ENCODE measurements at places on chromosomes 3 and 15.

DNA sequence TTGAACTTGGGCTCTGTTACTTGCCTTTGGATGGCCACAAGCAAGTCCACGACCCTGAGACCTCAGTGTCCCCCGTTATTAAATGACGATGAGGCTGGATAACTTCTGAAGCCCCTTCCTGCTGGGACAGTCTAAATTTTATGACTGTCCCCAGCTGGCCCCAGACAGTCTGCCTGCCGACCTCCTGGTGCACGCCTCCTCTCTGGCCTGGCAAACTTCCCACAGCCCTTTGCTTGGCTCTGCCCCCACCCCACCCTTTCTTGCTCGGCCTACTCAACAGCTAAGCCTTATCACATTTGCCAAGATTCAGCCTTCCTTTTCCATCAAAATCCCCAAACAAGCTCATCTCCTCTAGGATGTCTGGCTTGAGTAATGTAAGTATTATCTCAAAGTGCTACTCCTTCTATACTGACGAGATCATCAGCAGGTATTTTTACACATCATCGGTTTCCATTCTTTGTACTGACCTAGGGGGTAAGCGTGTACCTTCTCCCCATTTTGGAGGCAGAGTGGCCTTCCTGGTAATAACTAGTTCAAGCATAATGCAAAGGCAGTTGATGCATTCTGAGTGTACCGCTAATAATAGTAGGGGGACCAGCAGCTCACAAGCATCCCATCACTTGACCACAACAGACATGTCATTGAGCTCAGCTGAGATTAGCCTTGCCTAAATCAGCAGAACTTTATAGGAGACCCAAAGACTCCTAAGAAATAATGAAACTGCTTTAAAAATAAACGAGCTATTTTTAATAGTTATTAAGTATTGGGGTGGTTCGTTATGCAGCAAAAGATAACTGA, 120.8 kb upstream of the HACD2 start:
- DNase-seq, result no peak

DNA sequence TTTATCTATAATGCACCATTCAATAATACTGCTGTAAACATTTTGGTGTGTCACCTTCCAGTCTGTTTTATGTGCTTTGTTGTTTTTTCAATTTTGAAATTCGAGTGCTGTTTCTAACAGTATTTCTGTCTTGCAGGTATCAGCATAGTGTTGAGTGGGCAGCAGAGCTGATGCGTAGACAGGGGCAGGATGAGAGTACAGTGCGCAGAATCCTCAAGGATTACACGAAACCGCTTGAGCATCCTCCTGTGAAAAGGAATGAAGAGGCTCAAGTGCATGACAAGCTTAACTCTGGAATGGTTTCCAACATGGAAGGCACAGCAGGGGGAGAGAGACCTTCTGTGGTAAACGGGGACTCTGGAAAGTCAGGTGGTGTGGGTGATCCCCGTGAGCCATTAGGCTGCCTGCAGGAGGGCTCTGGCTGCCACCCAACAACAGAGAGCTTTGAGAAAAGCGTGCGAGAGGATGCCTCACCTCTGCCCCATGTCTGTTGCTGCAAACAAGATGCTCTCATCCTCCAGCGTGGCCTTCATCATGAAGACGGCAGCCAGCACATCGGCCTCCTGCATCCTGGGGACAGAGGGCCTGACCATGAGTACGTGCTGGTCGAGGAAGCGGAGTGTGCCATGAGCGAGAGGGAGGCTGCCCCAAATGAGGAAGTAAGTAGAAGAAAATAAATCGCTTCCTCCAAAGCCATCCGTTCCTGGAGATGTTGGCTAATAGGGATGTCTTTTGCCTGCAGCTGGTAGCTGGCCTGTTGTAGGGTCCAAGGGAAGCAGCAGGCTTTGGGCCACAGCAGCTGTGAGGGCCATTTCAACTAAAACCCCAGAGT, 19.1 kb downstream of the TSEN2 start:
- no peak for DNase-seq

GRCh38 chr15:85298941-85299340, 81.5 kb upstream of the AKAP13 start:
- no peak for DNase-seq

DNA sequence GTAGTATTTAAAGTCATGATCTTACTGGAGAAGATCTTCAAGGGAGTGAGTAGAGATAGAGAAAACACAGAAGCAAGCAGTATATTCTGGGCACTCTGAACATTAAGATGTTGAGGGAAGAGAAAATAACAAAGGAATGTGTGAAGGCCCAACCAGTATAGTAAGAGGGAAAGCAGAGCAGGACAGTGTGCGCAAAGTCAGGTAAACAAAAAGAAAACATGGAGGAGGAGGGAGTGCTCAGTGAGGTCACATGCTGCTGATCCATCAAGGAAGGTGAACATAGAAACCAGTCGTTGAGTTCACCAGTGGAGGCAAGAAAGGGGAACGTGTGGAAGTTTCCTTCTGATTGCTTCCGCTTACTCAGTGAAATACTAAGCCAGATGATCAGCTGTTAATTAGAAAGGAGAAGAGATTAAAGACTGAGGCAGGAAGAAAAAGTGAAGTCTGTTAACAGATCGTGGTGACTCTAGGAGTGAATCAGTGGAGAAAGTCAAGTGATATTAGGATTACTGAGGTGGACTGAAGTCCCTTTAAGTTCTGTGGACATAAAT, 47.2 kb downstream of the OPA1 start:
- DNase-seq, result no peak

DNA sequence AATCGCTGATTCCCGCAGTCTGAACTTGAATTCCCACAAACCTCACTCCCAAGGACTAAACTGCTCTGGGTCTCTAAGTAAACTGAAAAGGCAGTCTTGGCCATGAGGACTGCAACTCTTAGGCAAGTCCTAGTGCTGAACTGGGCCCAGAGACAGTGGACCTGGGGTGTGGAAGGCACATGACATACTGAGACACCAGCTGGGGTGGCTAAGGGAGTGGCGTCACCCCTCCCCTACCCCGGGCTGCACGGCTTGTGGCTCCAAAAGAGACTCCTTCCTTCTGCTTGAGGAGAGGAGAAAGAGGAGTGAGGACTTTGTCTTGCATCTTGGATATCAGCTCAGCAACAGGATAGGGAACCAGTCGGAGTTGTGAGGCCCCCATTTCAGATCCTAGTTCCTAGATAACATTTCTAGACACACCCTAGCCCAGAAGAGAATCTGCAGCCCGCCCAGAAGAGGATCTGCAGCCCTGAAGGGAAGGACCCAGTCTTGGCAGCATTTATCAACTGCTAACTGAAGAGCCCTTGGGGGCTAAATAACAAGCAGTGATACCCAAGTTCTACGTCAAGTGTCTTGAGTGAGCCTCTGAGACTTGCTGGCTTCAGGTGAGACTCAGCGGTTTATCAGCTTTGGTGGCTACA, 110.7 kb upstream of the C3orf80 start:
- DNase-seq, result no peak

DNA sequence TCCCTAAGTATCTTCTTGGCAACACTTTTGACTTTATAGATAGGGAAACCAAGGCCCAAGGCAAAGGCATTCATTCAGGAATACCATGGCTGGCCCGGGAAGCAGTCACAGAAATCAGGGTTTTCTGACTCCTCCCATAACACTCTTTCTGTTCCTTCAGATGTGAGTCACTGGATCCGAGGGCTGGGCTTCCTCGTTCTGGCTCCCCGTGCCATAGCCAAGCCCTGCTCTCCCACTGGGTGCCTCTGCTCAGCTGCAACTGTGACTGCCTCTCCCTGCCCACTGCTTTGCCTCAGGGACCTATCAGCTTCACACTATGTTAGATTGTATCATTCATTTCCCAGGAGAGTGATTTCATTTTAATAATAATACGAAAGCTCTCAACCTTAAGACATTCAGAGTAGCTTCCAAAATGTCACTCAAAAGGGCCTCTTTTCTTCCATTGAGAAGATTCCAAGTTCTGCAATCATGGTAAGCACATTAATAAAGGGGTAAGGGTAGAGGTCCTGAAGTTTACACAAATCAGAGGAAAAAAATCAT, 50.2 kb downstream of the GABRB3 start:
- DNase-seq, result no peak

DNA sequence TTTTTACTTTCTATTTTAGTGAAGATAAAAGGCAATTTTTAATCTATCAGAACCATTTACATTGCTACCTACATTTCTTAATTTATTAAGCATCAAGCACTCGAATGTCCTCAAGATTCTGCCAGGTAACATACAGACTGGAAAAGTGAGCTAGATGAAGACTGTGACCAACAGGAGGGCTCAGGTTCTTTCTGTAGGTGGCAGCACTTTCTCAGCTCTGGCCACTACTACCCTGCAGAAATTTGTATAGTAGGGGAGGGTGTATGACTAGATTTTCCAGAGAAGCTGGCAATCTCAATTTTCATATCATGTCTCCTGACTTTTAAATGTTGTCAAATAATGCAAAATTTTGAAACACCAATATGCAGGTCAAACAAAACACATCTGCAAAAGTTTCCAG, 165.0 kb upstream of the SUCLG2 start:
- no peak for DNase-seq

DNA sequence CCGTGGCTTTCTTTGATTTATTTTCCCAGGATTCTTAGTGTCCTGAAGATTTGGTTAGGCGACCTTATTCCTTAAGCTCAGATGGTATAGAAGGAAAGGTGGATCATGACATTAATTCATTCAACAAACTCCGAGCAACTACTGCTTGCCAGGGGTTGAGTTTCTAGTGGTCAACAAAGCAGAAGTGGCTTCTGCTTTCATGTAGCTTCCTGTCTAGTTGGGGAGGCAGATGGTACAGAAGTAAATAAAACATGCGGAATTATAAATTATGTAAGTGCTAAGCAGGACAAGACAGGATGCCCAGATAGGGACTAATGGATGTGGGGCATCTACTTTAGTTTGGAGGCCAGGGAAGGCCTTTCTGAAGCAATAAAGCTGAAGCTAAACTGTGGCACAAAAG, 15.6 kb downstream of the EEFSEC start:
- no peak for DNase-seq

- DNase-seq, result no peak
Measured at GRCh38 chr15:43237842-43238470, 17.1 kb upstream of the EPB42 start.

- DNase-seq, result no peak
Measured at GRCh38 chr15:51855612-51856011, 26.2 kb downstream of the TMOD3 start.

DNA sequence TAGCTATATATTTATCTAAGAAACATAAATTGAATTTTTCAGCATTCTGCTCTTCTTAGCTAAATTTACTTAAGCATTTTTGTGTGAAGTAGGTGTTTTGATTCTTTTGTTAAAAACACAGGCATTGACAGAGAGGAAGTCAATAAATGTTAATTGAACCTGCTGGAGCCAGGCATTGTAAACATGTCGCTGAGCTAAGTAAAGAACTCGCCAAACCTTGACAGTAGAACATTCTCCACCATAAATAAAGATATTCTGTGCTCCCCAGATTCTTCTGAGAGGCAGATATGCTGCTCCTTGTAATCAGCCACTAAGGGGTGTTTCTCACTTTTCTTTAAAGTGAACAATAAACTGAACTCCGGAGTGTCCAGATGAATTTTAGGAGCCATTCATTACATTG, 38.4 kb downstream of the SYNM start:
- DNase-seq, result no peak

DNA sequence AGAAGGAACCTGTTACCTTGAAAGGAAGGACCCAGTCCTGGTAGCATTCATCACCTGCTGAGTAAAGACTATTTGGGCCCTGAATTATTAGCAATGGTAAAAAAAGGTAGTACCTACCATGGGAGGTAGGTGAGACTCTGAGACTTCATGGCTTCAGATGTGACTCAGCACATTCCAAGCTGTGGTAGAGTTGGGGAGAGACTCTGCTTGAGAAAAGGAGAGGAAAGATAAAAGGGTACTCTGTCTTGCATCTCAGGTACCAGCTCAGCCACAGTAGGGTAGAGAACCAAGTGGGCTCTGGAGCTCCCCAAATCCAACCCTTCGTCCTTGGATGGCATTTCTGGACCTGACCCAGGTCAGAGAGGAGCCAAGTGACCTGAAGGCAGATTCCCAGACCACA, 430.4 kb downstream of the TBL1XR1 start:
- DNase-seq, result no peak

- DNase-seq, result no peak
Measured at GRCh38 chr15:56814429-56814828, 81.1 kb upstream of the ZNF280D start.

GRCh38 chr15:62068810-62069167, 2.0 kb downstream of the C2CD4A start:
- DNase-seq, result no peak
